Stimulated activated CD4-positive, alpha-beta T cell treated with anti-CD3 and anti-CD28 coated beads, TNF-alpha, amount 100 ng/mL, for 1 hour (primary cell): ENCODE measurements at places on chromosomes 1 and 21.
A peak's percentile ranks its signal among the peaks of the same experiment; 100 is the strongest.

DNA sequence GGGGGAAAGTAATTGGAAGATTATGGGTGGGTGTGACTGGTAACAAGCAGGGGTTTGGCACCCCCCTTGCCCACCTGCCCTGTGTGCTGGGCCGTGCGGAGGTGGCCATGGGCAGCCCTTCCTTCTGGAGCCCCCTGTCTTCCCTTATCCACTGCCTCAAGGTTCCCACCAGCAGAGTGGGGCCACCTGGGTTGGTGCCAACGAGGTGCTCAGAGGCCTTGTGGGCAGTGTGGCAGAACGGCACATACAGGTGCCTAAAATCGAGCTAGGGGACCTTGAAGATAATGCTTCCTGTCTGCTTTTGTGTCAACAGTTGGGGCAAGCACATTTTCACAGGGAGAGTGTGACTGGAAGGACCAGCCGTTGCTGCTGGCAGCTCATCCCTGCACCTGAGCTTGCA, 161.8 kb downstream of the PCBP3 start:
- no peak for DNase-seq

DNA sequence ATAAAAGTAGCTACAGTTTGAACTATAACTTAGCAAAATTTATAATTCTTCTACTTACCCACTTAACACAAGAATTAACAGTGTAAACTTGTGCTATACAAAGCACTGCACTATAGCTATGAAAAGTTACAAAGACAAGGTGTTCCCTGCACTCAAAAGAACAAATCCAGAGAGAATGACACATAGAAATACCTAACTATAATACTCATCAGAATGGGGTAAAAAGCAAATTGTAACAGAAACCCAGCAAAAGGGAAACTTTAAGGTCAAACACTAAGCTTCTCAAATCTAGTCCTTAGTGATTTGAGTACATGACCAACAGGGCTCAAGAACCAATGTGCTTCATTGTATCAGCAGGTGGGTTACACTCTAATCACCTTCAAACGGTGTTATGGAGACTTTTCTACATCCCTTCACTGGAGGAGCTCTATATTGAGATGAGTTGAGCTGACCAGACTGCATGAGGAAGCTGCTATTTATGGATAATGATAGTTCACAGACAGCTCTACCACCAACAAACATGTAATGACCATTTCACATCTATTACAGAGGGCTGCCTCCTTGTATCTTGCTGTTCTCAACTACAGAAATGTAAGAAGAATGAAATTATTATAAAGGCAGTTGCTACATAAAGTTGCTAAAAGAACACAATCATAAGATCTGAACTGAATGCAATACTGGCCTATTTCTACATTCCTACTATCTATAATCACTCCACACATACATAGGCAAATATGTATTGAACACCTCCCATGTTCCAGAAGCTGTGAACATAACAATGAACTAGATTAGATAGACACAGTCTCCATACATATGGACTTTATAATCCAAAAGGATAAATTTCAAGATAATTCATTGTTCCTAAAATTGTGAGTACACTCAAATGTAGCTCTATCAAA, 47.6 kb downstream of the PIK3R3 start:
- DNase-seq = no peak

DNA sequence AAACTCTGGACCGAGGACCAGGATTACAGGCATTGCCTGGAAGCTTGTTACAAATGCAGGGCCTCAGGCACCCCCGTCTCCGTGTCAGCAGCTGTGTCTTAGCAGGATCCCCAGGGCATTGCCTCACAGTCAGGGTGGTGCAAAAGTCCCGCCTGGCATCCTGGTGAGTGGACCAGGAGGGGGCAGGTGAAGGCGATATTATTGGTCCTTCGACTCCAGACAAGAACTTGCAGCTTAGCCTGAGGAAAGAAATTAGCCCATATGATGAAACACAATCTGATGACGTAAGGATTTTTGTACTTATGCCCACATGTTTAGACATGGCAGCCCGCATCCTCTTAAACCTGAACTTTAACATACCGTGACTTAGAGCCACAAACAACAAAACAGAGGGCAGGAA, 40.8 kb downstream of the RSPH1 start:
- no peak for DNase-seq

DNA sequence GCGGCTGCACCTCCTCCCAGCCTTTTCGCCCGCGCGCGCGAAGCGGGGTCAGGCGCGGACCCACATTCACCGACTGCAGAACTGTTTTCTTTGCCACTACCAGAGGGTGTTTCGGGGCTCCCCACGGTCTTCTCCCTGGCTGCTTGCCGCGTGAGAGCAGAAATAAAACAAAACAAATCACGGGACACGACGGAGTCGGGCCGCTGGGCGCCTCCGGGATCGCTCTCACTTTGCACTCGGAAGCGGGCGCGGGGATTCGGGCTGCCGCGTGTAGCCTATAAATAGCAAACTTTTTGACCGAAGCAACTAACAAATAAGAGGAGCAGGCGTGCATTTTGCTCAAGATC, 412.3 kb upstream of the ESRRG start:
- DNase-seq = no peak

GRCh38 chr1:117094841-117095604, 26.5 kb downstream of the TRIM45 start:
- DNase-seq = no peak

DNA sequence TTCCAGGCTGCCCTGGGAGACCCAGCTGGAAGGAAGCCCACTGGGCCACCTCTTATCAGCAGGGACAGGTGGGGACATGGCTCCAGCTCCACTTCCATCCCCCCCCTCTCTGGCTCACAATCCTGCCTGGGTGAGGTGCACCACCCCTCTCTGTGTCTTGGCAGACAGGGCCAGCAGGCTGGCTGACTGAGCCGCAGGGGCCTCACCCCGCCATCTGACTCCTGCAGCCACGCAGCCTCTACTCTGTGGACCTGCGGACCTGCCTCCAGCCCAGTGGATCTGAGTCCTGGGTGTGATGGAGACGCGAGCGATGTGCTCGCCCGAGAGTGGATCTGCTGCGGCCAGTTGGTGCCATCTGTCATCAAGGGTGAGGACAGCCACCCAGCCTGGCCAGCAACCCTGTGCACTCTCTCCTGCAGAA, 30.1 kb downstream of the RCC2 start:
- DNase-seq = no peak

DNA sequence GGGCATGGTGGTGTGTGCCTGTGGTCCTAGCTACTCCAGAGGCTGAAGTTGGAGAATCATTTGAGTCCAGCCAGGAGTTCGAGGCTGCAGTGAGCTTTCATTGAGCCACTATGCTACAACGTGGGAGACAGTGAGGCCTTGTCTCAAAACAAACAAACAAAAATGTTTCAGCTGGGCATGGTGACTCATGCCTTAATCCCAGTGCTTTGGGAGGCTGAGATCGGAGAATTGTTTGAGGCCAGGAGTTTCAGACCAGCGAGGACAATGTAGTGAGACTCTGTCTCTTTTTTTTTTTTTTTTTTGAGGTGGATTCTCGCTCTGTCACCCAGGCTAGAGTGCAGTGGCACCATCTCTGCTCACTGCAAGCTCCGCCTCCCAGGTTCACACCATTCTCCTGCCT, 5.0 kb upstream of the RPL5 start:
- DNase-seq = no peak

DNA sequence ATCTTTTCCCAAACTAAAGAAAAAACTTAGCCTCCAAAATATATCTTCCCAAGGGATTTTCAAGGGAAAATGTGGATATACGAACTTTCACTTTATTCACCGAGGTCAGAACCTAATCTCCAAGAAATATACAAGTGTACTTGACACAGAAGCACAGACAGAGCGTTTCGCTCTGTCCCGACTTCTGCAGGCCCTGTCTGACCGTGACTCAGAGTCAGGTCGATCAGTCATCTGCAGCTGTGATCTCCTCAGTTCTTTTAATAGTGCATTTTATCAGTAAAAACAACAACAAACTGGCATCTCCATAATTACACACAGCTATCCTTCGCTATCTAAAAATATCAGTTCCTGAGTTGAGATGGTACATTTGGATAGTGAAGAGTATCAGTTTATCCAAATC, 226.6 kb downstream of the TM2D1 start:
- no peak for DNase-seq

DNA sequence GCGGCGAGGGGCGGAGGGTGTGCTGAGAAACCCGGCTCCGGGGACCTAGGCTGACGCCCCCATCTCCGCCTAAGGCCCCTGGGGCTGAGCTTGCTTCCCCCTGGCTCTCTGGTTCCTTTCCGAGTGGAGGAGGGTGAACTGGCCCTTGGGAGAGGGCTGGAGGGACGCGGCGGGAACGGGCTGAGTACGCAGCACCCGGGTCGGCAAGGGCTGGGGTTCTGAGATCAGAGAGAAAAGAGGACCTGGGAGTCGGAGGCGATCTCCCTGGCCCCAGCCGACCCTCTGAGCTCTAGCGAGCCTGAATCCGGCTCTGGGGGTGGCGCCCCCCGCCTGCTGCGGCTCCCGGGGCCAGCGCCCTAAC, 270.8 kb downstream of the FOXD2 start:
- no peak for DNase-seq

DNA sequence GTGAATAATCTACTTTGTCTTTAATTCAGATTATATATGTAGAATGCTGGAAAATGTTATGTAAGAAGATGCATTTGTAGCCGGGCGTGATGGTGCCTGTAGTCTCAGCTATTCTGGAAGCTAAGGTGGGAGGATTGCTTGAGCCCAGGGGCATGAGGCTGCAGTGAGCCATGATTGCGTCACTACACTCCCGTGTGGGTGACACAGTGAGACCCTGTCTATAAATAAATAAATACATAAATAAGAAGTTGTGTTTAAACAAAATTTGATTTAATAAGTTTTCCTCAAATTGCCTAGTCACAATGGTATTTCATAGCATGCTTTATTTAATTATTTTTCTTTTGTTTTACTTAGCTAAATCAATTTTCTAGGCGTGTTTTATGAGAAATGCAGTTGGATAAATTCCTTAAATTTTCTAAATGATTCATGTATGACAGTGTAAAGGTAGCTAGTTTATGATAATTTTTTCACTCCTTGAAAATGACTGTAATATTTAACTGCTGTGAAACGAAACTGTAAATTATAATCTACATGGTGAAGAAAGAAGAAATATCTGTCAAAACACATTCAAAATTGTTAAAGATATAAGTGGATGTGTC, 232.6 kb downstream of the SRGAP2C start:
- DNase-seq = no peak

DNA sequence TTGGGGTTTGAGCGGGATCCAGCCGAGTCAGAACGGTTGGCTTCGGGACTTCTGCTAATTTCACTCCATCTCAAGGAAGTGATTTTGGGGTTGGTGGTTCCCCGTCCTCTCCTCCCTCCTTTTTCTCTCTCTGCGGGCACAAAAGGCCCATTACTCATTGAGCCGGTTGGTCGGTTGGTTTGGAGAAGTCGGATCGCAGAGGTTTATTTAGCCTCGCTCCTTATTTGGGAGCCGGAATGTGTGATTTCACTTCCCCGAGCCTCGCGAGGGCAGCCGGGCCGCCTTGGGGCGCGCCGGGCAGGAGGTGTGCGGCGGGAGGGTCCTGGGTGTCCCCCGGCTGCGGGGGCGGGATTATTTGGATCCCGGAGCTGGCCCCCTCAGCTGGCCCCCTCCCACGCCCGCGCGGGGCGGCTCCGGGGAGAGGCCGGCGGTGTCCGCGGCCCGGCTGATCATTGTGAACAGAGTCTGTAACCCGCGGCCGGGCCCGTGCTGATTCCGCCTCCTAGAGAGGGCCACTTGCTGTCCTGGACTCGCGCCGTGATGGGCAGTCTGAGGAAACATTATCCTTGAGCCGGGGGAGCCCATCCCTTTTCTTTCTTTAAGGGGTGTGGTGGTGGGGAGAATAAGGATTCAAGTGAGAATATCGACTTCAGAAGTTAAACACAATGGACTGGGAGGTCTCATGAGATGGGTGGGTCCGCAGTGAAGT, 1.2 kb downstream of the MAPKAPK2 start:
- no peak for DNase-seq

GRCh38 chr1:37255136-37255795, 219.1 kb upstream of the ZC3H12A start:
- DNase-seq = no peak

- DNase-seq = no peak
Observed at GRCh38 chr1:183126000-183126366, 60.1 kb upstream of the LAMC2 start.

DNA sequence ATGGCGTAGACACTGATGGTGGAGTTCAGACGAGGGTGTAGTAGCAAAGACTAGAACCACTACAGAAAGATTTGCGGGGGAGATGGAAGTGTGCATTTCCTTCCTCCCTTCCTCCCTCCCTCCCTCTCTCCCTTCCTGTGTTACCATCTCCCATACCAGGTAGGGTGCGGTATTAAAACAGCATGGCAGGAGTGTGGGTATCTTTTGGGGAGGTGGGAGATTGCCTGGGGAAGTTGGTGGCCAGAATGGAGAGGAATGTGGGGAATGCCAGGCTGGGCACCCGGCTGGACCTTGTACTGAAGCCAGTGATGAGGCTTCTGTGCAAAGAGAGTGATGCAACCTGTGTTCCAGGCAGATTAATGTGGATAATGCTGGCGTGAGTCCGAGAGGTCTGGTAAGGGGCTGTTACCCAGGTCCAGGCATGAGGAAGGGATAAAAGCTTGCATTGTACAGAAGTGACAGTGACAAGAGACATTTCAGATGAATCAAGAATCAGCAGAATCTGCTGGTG, 30.3 kb upstream of the PPP2R5A start:
- DNase-seq = no peak

DNA sequence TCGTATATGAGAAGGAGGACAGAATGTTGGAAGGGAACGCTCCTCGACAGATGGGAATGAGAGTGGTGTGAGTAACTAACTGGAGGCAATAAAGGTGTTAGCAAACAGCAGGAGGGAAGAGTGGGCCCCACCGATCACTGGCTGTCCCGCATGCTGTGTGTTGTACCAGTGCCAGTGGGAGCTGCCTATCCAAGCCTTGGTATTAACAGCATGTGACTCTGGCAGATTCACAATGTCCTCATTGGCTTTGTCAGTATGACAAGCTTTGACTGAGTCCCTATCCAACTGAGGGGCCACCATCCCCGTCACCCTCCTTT, 188.3 kb downstream of the NRIP1 start:
- DNase-seq = no peak

- DNase-seq = no peak
Observed at GRCh38 chr1:226185141-226186036, 1.2 kb downstream of the ACBD3 start.

- no peak for DNase-seq
Observed at GRCh38 chr1:56450004-56450666, 129.2 kb downstream of the PLPP3 start.

GRCh38 chr1:235939480-235939775, 72.7 kb upstream of the LYST start:
- DNase-seq = no peak

GRCh38 chr1:26417111-26417759, 6.6 kb downstream of the LIN28A start:
- peak; percentile 65 for DNase-seq

GRCh38 chr1:167879508-167879907, 34.4 kb downstream of the ADCY10 start:
- DNase-seq = no peak

DNA sequence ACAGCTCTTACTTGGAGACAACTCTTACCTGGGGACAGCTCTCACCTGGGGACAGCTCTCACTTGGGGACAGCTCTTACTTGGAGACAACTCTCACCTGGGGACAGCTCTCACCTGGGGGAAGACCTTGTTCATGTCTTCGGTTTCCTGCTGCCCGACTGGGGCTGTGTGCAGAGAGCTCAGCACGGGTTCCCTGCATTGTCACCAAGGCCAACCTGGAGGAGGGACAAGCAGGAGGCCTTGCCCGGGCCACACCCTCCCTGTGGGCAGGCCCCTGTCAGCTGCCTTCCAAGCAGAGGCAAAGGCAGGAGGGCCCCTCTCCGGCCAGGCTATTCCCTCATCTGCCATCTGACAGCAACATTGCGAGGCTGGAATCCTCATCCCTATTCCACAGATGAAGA, at the start of gene LDLRAD1:
TSS of gene LDLRAD1 (minus strand) at position 208 of the 400 bp plus-strand sequence. CDS start at position 134, 74 bp downstream.
- no peak for DNase-seq

GRCh38 chr21:14968029-14968428, 96.8 kb downstream of the NRIP1 start:
- no peak for DNase-seq
